Stimulated activated memory B cell treated with anti-CD40 and anti-IgM and Interleukin-4, amounts not matched to agents 10 μg/mL and 1 μg/mL and 100 μg/mL, for 72 hours (primary cell): ENCODE measurements at places on chromosomes 7 and 10.

GRCh38 chr7:32262315-32262714 is 192.1 kb upstream of the PDE1C start:
- ATAC-seq: no peak

- no peak for ATAC-seq
Measured at GRCh38 chr10:79404231-79404609, 41.2 kb downstream of the ZCCHC24 start.

GRCh38 chr7:151595702-151596350 is 76.1 kb upstream of the RHEB start:
- ATAC-seq: no peak

GRCh38 chr10:25080880-25081581 is 64.6 kb downstream of the THNSL1 start:
- ATAC-seq: peak; percentile 78

DNA sequence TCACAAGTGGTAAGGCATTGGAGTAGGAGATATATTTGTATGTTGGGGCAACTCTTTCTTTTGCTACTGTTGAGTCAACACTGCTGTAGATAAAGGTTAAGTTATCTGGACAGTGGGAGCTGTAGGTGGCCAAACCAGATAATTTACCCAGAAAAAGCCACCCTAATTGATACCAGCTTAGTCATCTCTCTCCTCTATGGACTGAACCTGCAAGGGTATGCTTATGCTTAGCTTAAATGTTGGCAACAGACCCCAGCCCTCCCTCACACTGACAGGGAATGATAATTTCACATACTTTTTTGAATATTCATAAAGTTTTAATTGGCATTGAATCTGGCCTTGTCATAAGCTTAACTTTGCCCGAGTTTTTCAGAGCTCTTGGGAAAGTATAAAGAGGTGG is 66.3 kb downstream of the CREB5 start:
- ATAC-seq: no peak

DNA sequence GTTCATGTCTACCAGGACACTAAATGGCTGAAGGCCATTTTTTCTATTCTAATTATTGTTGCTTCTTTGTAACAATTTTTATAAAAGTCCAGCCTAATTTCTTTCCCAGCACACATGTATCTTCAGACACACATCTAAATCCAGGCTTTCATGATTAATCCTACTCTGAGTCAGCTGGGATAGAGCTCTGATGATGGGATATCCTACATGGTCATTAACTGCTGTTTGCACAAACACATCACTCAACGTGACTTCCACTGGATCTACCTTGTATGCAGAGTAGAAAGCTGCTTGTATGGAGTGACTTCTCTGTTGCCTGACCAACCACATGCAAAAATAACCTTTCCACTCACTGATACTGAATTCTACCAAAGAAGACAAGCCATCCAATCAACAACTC is 260.9 kb downstream of the AHR start:
- ATAC-seq: no peak

GRCh38 chr7:134920026-134920753 is 66.1 kb upstream of the AGBL3 start:
- ATAC-seq: no peak

- no peak for ATAC-seq
Measured at GRCh38 chr10:107647462-107647861, 483.0 kb upstream of the SORCS1 start.

DNA sequence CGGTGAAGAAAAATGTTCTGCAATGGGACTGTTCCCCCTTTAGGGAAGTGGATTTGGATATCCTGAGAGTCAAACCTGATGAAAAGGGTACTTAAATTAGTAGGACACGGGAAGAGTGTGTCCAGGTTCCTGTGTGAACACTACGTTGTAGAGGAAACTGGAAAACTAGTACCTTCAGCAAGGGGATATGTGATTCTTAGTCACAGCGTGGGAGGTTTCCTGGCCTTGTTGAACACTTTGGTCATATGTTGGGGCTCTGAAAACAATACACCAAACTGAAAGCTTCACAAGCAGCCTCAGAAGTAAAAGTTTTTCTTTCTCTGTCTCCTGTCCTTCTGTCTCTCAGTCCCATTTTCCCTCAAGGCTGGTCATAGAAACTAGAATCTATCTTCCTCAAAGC is 306.9 kb upstream of the GLI3 start:
- ATAC-seq: no peak

GRCh38 chr10:59229441-59229840 is 53.0 kb downstream of the PHYHIPL start:
- ATAC-seq: no peak

DNA sequence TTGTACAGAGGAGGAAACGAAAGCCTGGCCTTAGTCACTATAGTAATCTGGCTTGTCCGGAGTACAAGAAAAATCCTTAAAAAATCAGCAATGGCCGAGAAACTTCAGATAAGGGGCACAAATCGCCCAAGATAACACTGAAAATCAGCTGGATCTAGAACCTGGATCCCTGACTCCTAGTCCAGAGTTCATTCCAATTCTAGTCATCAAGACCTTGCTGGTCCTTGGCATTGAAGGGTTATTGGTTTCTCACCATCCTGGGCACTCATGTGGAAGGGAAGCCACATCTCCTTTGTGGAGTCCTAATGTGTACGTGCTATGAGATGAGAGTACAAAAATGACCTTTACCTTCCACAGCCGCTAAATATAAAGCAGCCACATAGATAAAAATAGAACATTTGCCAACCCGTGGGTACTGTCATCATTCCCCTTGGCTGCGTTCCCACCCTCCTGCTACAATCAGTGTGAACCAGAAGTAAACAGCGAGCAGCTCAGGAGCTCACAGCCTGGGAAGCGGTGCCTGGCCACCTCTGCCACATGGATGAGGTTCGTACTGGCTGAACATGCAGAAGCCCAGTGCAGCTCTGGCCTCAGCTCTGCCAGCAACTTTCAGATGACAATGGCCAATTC is 116.0 kb upstream of the PDLIM1 start:
- ATAC-seq: no peak

- no peak for ATAC-seq
Measured at GRCh38 chr10:63429281-63429680, 36.5 kb downstream of the JMJD1C start.

DNA sequence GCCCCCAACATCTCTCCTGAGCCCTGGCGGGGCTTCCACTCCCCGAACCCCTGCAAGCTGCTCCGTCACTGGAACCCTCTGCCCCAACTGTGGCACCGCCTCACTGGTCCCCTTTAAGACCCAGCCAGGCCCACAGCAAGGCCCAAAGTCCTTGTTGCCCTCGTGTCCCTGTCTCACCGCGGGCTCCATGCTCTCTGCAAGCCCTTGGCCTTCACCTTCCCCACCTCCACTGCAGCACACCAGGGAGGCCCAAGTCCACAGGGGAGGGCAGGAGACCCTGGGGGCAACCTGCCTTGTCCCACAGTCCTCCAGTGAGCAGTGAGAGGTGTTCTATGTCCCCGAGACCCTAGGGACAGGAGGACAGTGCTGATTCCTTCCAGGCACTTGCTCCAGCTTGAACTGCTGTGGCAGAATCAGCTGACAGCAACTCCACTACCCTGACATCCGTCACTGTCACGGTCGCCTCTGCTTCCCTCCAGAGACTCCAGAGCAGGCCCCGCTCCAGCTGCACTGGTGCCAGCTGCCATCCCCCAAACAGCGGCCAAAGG is 105.3 kb downstream of the CYTH3 start:
- ATAC-seq: no peak

GRCh38 chr10:127990846-127991542 is 84.1 kb downstream of the PTPRE start:
- no peak for ATAC-seq

DNA sequence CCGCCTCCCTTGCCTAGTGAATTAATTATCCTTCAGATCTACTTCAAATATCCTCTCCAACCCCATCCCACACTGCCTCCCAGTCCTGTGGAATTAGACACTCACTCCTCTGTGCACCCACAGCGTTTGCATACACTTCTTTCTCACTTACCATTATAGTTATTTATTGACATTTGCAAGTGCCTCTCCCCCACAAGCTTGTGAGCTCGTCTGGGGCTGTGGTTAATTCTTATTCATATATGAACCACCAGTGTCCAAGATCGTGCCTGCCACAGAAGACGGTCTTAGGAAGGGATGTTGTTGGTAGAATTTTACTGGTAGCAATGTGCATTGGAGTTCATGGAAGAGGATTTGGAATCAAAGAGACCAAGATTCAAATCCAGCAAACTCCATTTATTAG is 68.1 kb upstream of the AOAH start:
- no peak for ATAC-seq

GRCh38 chr10:28240400-28240799 is 62.5 kb downstream of the MPP7 start:
- no peak for ATAC-seq

DNA sequence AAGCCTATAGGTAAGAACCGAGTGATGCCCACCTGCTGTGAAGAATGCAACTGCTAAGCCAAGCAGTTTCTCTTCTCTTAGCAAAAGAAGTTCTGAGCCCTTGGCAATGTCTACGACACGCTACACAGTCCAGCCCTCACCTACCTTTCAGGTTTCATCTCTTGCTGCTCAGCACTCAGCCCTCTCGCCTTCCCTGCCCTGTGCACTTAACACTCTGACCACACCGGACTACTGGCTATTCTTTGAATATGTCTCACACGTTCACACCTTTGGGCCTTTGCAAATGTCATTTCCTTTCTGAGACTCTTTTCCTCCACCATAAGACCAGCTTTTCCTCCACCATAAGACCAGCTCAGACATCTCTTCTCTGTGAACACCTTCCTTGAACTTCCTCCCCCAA is 67.0 kb upstream of the ITGB1 start:
- no peak for ATAC-seq

DNA sequence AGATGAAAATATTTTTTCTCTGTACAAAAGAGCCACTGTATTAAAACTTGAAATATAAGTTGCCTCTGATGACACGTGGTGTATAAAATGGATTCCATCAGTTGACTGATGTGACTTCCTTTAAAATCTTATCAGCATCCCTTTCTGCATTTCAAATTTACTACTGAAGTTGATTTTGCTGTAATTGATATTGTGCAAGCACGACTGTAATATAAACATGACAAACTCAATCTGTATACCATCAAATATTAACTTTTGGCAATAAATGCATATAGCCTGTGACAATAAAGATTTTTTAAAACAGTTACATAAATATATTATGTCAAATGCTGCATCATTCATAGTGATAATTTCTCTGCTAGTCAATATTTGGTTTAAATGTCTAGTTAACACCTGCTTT is 7.8 kb downstream of the PAPSS2 start:
- ATAC-seq: no peak

DNA sequence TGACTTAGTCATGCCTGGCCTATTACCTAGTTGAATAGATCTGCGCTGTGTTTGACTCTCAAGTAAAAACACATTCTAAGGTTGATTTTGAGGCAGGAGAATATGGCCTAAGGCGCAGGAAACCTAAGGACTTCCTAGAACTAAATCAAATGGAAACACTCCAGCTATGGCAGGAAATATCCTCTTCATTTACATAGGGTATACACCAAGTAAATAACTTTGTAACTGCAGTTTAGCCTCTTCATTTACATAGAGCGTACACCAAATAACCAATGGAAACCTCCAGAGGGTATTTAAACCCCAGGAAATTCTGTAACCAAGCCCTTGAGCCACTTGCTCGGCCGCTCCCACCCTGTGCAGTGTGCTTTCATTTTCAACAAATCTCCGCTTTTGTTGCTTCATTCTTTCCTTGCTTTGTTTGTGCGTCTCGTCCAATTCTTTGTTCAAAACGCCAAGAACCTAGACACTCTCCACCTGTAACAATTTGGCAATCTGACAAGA is 35.6 kb upstream of the XRCC2 start:
- no peak for ATAC-seq

DNA sequence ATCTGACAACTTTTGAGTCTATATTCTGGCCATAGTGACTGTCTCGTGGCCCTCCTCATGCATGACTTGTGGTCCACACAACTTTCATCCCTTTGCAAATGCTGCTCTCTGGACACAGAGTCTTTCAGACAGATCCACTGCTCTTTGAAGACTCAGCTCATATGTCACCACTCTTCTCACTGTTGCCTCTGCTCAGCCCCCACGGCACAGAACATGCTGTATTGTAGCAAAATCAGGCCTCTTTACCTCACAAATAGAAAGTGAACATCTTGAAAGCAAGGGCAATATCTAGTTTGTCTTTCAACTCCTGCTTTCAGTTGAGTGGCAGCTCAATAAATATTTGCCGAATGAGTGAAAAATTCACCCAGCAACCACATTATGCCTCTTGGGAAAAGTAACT is 443.5 kb downstream of the NRG3 start:
- ATAC-seq: no peak

DNA sequence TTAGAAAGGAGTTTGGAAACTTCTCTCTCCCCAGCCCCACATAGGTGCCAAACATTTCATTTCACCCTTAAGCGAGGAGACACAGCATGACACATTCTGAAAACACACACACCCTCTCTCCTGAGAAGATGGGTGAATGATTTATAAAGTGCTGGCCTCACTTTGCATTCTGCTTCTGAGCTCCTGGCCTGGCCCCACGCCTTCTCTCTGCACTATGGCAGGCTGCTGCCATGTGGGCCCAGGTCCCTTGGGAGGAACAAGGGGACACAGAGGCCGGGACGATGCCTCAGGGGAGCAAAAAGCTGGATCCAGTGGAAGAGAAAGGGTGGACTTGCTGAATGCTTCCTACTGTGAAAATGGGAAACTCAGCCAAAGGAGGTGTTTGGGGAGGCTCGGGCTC is 56.0 kb downstream of the CPXM2 start:
- no peak for ATAC-seq

DNA sequence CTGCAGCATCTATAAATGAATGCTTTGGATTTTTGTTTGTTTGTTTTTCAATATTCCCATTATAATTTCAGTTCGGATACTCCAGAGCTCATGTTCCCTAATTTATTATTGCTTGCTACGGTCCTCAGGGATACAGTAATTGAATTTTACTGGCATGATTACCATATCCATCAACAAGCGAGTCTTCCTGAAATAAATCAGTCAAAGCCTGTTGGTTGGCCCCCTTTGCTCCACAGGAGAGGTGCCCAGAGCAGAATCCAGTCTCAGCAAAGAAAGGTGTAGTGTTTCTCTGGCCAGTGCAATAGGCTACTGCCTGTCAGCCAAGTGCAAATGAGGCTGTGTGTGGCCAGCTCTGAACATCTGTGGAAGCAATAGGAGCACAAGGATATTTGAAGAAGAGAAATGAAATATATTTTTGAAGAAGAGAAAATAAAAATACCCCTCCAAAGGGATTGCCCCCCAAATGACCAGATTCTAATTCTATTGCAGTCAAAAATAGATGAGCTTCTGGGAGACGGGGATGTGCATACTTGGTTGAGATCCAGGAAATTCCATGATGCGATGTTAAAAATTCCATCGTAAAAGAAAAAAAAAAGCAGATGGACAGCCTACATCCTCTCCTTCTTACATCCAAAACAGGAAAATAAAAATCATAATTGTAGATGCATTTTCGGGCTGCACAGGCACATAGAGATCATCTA is 18.1 kb downstream of the TRIL start:
- ATAC-seq: no peak

DNA sequence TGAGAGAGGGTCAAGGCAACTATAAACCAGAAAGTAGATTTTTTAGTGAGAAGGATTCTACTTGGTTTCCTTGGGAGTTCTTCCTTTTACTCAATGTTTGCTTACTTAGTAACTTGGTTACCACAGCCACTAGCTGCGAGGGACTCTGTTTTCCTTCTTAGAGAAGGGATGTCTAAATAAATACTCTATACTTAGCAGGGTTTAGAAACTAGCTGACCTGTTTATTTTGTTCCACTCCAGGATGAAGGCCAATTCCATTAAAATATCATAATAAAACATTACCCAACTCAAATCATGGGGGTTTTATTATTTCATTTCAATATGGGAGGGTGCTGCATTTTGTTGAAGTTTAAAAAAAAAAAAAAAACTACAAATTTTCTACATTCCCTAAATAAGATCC is 87.3 kb downstream of the PPP1R3A start:
- no peak for ATAC-seq
